Fibroblast of skin of left biceps (primary cell): ENCODE measurements at places on chromosomes 3 and 15.

- DNase-seq: no peak
Measured at GRCh38 chr3:178810181-178810580, 261.4 kb downstream of the ZMAT3 start.

GRCh38 chr15:100383302-100384107, 41.7 kb upstream of the ADAMTS17 start:
- no peak for DNase-seq

DNA sequence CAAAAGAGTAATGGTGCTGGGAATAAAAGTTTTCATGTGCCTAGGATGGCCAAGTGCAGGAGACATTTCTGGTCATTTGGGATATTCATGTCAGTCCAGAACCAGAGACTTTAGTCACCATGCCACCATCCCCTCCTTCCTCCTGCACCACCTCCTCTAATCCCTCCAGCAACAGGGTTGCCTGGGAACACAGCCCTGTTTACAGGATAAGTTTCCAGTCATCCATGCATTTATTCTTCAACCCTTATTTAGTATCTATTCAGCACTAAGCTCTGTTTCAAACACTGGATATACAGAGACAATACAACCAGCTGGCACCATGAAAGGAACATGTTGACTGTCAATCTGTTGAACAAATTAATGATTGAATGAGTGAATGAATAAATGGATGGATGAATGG, 211.7 kb downstream of the CLSTN2 start:
- DNase-seq: no peak

DNA sequence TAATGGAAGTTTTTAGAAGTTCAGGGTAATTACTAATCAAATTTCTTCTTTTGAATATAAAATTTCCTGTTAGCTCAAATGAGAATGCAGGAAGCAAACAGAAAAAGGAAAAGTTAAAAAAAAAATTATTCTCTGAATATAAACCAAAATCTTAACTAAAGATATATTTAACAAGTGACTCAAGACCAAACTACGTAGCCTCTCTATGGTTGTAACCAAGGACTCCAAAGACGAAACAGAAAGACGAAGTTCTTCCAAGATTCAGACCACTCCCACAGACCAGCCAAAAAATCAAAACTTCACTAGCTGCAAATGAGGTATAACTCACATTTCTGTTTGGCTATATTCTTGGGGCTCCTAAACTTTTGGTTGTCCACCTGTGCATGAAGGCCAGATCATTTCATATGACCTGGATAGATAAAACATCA, 846.5 kb upstream of the ALCAM start:
- DNase-seq: no peak

DNA sequence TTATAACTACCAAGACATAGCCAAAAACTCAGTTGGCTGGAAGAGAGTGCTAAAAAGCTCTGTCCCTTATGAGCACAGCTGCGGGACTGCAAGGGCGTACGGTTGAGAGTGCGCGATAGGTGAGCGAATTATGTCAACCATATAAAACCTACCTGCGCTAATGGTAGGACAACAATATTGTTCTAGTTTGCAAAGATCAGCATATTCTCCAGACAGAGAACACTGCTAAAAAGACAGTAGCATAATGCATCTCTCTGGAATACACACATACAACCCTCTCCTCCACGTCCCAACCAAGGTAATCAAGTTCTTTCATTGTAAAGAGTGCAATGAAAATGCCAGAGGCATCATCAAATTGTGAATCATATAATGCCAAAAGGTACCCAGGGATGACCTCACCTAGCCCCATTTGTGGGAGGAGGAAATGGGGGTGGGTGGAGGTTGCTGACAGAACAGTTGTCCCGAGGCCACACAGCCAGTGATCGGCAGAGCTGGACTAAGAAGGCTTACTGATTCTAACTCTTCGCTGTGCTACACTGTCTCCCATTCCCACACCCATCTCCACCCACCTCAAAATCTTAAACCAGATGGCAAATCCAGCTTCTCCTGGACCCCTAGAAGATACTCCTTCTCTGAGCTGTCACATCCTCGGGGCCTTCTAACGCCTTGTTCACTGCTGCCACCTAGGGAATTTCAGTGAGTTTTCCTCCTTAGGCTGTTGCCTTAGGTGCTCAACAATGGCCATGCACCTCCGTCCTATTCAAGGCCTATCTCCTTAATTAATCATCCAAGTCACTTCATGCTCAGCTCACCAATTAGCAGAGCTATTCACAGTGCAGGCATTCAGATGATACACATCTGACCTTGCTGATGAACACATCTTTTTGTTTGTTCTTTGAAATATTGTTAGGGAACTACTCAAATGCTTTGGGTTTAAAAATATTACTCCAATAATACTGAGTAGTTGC, 60.7 kb downstream of the RPL22L1 start:
- DNase-seq: peak; percentile 69

GRCh38 chr3:70980646-70981170, 602.8 kb downstream of the FOXP1 start:
- DNase-seq: no peak

DNA sequence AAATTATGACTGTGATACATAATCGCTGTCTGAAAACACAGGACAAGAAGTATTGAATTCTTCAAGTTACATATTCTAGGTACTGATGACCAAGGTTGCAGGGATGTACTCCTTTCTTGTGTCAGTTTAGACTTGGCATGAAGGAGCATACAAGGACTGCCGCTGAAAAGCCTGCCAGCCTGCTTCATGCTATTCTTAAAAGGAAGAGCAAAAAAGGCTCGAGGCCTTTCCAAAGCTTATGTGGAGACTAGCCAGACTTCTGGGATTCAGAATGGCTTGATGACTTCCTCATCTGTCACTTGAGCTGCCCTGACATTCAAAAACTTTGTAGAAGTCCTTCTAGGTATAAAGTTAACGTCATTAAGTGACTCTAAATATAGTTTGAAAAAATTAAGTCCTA, 92.0 kb downstream of the CADM2 start:
- DNase-seq: no peak

DNA sequence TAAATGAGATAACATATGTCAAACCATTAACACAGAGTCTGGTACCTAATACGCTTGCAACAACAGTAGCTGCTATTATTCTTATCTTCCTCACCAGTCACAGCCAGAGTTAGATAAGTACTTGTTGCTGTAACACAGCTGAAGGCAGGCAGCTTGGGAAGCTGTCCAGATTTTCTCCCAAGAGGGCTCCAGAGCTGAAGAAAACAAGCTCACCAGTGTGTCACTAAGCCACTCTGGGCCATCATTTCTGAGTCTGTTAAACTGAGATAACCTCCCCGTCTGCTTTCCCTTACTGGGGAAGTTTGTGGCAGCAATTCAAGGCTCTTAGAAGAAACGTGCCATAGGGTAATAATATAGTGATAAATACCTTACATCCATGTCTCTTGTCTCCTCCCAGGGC, 226.3 kb downstream of the TAFA4 start:
- no peak for DNase-seq

DNA sequence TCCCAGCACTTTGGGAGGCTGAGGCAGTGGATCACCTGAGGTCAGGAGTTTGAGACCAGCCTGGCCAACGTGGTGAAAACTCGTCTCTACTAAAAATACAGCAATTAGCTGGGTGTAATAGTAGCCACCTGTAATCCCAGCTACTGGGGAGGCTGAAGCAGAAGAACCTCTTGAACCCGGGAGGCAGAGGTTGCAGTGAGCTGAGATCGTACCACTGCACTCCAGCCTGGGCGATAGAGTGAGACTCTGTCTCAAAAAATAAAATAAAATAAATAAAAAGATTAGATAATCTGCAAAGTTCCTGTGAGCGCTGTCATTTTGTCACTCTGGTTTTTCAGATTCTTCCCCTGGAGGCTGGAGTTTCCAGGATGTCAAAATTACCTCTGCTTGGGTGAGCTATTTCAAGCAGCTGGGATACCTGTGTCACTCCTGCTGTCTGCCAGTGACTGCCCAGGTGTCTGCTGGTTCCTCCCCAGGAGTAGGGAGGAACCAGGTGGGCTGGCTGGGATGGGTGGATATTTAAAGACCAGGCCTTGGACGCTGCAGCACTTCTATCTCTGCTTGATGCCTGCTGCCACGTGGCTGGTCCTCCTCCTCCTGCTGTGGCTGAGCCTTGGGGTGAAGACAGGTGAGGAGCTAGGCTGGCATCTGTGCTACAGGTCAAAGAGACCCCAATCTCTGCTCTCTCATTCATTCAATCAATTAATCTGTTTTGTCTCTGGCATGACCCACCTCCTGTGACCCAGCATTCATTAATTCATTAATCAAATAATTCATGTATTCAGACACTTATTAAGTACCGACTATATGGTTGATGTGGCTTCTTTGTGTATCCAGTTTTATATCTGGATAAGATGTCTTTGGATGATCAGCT, 19.5 kb upstream of the MUC20 start:
- DNase-seq: no peak

DNA sequence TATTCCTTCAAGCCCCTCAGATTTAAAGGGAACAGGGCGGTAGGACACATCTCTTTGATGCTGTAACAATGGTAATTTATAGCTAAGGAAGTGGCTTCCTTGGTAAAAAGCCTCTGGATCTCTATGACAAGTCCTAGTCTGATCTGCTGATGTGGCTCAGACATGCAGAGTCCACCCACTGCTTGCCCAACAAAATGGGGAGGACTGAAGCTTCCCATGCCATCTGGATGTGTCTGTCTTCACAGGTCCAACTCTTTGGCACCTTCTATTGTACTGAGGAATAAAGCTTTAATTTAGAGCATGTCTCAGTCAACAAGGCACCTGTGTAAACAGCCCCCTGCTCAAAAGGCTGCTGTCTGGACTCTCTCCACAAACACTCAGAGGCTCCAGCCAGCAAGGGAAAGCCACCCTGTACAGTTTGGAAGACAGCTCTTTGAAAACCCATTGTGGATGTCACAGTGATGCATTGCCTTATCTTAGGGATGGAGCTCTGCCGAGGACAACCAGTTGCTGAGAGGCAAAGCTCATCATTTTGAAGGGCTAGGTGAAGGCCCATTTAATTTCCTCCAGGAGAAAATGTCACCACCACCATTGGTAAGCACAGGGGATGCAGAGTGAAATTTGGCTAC, 348.6 kb upstream of the GRM7 start:
- DNase-seq: no peak

DNA sequence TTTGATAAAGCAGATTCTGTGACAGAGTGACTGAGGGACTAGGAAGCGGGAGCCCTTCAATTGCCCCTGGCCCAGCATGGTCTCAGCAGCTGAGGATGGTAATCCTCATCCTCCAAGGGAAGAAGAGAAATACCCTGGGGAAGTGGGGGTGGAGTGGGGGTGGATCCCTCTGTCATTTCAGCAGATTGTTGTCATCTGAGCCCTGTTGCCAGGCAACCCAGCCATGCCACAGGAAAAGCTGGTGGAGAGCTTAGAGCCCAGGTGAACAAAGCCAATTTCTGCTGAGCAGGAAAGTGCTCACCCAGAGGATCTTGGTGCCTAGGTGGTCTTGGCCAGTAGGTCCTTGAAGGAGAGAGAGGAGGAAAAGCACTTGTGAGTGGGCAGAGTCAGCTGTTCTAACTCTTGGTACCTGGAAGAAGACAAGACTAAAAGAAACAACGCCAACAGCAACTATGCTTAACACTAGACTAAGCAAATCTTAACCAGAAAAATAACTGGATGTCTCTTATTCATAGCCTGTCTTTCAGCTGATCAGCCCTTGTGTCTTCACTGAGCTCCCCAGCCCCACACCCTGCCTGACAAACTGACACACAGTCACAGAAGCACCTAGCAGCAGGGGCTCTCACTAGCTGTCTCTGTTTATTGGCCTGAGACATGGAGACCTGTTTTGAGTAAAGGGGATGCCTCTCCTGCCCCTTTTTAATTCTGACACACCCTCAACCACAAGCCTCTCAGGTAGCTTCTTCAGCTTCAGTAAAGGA, 40.1 kb upstream of the DCLK3 start:
- no peak for DNase-seq

DNA sequence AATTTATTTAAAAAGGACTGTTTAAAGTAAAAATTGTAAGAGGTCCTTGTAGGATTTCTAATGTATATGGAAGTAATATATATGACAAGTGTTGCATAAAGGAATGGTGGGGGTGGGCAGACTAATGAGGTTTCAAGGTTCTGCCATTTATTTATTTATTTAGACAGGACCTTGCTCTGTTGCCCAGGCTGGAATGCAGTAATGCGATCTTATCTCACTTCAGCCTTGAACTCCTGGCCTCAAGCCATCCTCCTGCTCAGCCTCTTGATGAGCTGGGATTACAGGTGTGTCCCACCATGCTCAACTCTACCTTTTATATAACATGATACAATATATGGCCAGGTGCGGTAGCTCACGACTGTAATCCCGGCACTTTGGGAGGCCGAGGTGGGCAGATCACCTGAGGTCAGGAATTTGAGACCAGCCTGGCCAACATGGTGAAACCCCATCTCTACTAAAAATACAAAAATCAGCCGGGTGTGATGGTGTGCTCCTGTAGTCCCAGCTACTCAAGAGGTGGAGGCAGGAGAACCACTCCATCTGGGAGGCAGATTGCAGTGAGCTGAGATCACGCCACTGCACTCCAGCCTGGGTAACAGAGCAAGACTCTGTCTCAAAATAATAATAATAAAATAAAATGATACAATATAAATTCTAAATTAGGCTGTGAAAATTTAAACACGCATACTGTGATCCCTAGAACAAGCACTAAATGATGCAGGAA, 33.8 kb upstream of the IGF2BP2 start:
- DNase-seq: no peak

DNA sequence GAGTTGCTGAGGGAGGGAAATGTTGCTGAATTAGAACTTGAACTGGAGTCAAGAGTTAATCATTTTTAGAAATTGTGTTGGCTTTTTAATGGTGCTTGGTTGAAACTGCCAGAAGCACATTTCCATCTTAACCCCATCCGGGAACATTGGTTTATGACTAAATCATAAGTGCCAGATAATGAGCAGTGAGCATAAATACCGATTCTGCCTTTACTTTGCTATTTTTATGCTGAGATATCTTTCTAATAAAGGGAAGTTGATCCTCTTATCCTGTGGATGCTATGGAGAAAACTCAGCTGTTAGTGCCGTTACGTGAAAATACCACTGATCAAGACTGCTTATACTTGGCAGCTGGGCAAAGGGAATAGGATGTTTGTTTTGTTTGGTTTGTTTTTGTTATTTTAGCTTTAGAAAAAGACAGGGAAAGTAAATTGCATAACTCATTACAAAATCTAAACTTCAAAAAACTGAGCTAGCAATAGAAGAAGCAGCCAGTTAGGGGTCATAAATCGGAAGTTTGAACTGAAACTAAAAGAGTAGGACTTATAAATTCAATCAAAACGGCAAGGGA, 813.1 kb downstream of the NAALADL2 start:
- DNase-seq: no peak

- no peak for DNase-seq
Measured at GRCh38 chr3:52527732-52528585, 5.7 kb downstream of the NT5DC2 start.

GRCh38 chr3:186400662-186401061, 38.6 kb upstream of the DGKG start:
- DNase-seq: no peak
